ENCODE measurements at places on chromosomes 12 and 14.

DNA sequence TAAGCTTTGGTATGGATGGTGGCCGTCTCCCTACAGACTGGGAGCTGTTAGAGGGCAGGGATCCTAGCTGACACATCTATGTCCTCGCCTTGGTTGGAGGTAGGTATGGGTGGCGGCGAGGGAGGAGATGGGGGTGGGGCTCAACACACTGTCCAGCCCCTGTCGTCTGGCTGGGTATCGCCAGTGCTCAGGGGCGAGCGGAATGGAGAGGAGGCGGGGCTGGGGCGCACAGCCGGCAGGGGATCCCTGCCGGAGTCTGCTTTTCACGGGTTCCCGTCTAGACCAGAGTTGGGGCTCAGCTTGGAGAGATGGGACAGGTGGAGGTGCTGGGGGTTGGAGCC, 16.1 kb downstream of the TAMALIN start:
- DNase-seq, result no peak

DNA sequence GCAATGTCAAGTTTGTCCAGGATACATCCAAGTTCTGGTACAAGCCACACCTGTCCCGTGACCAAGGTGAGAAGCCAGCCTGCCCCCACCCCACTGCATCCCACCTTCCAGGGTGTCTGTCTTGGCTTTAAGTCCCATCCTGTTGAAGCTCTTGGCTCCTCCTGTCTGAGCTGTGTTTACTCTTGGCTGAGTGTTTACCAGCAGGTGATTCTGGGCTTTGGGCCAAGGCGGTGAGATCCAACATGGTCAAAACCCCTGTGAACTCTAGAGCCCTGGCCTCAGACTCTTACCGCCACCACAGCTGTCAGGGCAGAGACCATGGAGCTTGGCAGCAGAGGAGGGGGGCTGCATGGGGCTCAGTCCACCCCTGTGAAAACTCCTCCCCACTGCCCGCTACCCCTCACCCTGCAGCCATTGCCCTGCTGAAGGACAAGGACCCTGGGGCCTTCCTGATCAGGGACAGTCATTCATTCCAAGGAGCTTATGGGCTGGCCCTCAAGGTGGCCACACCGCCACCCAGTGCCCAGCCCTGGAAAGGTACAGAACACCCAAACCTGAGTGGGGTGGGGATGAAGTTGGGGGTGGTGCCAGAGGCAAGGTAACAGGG, 11.6 kb downstream of the TNS2 start:
- DNase-seq, result peak; percentile 93

GRCh38 chr12:76641073-76641472, 81.5 kb upstream of the OSBPL8 start:
- DNase-seq, result no peak

- DNase-seq, result no peak
Measured at GRCh38 chr14:32468955-32469354, 139.9 kb downstream of the AKAP6 start.

Data from RPMI8226 (cell line).